ENCODE measurements at places on chromosomes 1 and 21.

GRCh38 chr1:29196863-29197589 lies 15.3 kb upstream of the SRSF4 start:
- no peak for DNase-seq

- DNase-seq, result no peak
Observed at GRCh38 chr1:71948561-71948960, 333.8 kb downstream of the NEGR1 start.

DNA sequence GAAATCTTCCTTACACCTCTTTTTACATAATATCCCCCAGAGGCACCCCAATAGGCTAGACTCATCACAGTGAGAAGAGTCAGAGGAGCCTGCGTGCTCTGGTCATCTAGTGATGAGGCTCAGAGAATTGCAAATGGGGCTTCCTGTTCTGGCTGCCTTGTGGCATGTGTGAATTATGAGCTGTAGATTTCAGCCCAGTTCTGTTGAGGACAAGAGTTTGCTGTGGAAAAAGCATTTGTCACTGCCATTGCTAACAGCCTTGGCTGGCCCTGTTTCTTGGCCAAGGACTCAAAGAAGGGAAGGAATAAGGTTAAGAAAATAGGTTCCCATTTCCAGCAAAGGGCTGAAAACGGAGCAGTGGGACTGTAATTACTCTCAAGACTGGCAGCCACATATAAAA lies 30.7 kb downstream of the MRAP start:
- no peak for DNase-seq

DNA sequence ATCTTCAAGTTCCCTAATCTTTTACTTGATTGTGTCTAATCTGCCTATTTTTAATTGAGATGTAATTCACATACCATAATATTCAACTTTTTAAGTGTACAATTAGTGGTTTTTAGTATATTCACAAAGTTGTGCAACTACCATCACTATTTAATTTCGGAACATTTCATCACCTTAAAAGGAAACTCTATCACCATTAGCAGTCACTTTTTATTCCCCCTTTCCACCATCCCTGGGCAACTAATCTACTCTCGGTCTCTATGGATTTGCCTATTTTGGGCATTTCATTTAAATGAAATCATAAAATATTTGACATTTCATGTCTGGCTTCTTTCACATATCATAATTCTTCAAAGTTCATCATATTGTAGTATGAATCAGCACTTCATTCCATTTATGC lies 30.6 kb upstream of the HYI start:
- no peak for DNase-seq

DNA sequence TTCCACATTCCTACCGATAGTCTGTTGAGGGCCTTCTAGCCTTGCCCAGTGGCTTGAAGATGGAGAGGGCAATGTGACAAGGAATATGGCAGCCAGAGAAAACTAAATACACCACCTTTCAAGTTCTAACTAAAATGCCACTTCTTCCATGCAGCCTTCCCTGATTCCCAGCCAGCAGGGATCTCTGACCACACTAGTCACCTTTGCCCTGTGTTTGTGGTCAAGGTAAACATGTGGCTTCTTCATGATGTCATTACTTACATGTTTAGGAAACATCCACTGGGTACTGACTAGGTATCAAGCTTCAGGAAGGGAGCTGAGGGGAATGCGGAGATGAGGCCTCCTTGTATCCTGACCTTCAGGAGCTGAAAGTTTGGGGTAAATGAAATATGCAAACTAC lies 21.6 kb downstream of the IFNLR1 start:
- DNase-seq, result no peak

DNA sequence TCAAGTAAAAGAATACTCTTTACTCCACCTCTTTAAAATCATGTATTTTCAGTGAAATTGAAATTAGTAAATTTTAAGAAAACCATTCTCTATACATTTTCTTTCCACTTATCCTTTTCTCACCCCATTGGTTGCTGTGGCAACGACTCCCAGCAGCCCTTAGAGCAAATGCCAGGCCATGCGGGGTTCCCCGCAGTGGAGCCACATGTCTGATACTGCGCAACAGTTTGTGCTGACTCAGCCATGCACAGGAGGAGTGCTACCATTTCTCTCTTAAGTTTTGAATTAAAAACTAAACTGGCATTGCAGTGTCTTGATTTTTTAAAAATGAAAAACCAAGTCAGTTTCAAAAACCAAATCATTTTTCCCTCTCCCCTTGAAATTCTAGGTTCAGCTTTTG lies 214.1 kb upstream of the L1TD1 start:
- DNase-seq, result no peak

GRCh38 chr1:246794828-246795671 lies 70.8 kb downstream of the SCCPDH start:
- no peak for DNase-seq

DNA sequence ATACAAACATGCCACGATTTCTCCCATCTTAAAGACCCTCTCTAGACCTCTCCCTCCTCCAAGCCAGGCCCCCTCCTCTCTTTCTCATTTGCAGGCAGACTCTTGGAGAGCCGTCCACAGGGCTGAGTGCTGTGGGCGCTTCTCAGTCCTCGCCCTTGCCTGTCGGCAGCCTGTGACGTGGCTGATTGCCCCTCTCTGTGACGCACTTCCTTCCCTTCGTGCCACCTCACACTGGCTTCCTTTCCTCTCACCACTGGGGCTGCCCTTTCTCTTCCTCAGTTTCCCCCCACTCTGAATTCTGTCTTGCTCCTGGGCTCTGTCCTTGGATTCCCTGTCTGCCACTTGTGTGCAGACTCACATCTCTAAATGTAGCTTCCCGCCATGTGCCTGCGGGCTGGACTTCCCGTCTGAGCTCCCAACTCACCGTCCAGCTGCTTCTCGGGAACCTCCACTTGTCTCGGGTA lies 227.2 kb downstream of the CAMTA1 start:
- DNase-seq, result no peak

GRCh38 chr1:177077734-177078499 lies 86.6 kb downstream of the ASTN1 start:
- DNase-seq, result no peak

DNA sequence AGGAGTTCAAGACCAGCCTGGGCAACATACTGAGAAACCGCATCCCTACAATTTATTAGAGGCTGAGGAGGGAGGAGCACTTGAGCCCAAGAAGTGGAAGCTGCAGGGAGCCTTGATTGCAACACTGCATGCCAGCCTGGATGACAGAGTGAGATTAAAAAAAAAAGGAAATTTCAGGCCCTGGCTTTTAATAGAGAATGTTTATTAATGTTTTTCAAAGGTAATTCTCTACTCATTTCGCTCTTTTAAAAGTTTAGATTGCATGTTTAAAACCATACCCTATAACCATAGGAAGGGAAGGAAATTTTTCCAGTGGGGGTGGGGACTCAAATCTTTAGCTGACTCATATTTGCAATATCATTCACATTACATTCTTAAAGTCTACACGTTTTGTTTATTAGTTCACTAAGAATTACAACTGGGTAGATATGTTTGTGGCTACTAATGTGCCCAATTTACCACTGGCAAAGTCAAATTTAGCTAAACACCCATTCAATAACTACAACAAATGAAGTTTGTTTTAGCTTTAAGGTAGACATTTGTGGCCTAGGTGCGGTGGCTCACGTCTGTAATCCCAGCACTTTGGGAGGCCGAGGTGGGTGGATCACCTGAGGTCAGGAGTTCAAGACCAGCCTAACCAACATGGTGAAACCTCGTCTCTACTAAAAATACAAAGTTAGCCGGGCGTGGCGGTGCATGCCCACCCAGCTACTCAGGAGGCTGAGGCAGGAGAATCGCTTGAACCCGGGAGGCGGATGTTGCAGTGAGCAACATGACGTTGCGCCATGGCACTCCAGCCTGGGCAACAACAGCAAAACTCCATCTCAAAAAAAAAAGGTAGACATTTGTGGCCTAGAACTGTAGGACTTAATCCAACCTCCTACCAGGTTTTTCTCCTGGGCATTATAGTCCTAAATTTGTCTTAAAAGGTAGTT lies 5.0 kb downstream of the KDM5B start:
- no peak for DNase-seq

- DNase-seq, result no peak
Observed at GRCh38 chr1:227891223-227891954, 56.3 kb downstream of the WNT9A start.

DNA sequence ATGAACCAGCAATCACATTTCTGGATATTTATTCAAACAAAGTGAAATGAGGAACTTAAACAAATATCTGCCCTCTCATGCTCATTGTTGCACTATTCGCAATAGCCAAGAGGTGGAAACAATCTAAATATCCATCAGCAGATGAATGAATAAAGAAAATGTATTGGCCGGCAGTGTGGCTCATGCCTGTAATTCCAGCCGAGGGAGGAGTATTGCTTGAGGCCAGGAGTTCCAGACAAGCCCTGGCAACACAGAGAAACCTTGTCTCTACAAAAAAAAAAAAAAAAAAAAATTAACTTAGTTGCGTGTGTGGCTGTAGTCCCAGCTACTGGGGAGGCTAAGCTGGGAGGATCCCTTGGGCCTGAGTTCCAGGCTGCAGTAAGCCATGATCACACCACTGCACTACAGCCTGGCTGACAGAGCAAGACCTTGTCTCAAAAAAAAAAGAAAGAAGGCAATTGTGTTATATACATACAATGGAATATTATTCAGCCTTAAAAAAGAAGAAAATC lies 191.4 kb downstream of the AKT3 start:
- no peak for DNase-seq

GRCh38 chr21:32949701-32950100 lies 76.0 kb upstream of the OLIG2 start:
- DNase-seq, result no peak

DNA sequence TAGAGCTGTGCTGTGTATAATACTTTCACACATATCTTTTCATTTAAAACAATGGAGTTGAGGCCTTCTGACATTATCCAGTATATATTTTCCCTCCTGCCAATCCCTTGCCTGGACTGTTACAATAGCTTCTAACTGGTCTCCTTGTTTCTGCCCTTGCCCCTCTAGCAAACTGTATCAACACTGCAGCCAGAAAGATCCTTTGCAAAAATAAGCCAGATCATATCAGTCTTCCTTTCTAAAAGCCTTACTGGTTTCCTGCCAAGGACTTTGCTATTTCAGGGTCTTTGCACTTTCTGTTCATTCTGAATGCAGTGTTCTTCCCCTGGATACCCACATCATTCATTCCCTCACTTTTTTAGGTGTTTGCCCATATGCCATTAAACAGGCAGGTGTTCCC lies 370.1 kb downstream of the PTBP2 start:
- no peak for DNase-seq

GRCh38 chr1:102163799-102164198 lies 167.1 kb upstream of the OLFM3 start:
- no peak for DNase-seq

DNA sequence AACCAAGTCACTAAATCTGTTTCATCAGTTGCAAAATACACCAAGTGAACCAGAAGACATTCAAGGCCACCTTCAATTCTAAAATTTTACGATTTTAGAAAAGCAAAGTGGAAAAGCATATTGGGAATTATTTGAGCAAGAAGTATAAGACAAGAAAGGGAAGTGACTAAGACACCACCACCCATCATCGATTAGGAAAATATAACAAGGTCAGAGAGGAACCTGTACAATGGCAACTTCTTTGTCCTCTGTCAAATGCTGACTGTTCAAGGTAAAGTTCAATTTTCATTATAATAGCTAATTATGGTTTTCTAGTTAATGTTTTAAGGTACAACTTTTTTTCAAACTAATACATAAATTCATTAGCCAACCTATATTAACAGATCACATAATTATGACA lies 10.8 kb downstream of the FRRS1 start:
- no peak for DNase-seq

GRCh38 chr1:59688976-59689375 lies 125.8 kb upstream of the HOOK1 start:
- DNase-seq, result no peak

DNA sequence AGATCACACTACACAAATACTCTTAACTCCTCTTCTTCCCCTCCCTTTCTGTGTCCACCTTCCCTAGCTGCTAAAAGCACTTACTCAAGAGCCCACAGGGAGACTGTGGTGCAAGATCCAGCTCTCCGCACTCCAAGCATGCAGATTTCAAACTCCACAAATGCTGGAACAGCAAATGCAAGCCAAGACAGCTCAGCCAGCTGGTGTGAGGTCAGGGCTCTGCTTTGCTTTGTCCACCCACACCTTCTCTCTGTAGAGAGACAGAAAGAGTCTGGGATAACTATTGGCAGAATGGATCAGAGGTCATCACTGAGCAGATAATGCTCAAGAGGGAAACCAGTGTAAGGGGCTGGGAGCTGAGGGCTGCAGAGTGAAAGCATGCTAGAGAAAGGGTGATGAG lies 45.2 kb upstream of the DPT start:
- no peak for DNase-seq

DNA sequence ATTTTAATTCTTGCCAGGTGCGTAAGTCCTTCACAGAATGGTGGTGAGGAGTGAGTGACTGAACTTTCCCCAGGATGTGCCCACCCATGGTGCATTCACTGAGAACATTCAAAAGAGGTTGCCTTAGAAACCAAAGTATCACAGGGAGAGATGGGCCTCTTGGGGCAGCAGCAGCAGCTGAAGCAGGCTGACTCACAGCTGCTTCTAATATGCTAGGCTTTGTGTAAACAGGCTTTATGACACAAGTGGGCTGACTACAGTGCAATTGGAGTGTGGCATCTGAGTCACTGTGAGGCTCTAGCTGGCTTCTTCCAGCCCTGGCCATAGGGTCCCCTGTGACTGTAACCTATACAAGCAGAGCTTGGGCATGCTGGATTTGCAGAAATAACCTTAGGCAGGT lies 12.6 kb downstream of the PIGP start:
- no peak for DNase-seq

- no peak for DNase-seq
Observed at GRCh38 chr1:233111731-233112130, 161.3 kb downstream of the NTPCR start.

GRCh38 chr1:110948038-110948810 lies 15.5 kb downstream of the LRIF1 start:
- DNase-seq, result no peak

- DNase-seq, result no peak
Observed at GRCh38 chr1:63675420-63675931, 82.3 kb downstream of the PGM1 start.

GRCh38 chr21:37642493-37642892 lies 273.8 kb downstream of the KCNJ6 start:
- no peak for DNase-seq

DNA sequence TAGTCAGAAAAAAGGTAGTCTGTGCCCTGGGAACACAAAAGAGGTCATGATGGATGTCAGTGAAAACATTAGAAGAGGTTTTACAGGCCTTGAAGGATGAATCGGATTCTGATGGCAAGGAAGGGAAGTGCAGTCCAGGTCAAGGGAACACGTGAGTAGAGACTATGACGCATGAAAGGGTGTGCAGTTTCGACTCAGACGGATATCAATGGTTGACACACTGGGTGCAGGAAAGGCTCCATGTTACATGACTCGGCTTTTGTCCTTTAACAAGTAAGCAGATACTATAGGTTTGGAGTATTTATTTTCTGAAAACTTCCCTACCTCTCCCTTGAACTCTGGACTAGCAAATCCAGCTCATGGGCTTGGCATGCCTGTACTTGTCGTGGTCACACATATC lies 55.3 kb downstream of the SEC16B start:
- DNase-seq, result no peak

Measured in stimulated activated CD4-positive, alpha-beta T cell treated with anti-CD3 and anti-CD28 coated beads, Interleukin-15, amount 100 ng/mL, for 1 hour (primary cell).